Fibroblast of lung (primary cell): ENCODE measurements at places on chromosomes 4 and X.
A peak's percentile ranks its signal among the peaks of the same experiment; 100 is the strongest.

GRCh38 chr4:84809946-84810345, 156.5 kb downstream of the WDFY3 start:
- peak; percentile 42 for DNase-seq

GRCh38 chr4:743463-744211, 38.0 kb downstream of the PCGF3 start:
- DNase-seq, result peak; percentile 45

DNA sequence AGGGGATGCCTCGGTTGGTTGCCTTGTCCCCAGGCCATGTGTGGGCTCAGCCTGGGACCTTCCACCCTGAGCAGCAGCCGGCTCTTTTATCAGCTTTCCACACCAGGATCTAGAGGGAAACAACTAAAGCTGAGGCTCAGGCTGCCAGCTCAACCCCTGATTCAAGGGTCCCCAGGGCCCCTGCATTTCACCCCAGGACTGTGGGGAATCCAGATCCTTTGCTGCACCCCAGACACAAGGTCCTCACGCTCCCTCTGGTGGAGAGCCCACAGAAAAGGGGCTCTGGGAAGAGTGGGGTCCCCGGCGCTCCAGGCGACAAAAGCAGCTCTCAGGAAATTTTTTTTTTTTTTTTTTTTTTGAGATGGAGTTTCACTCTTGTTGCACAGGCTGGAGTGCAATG, 64.3 kb downstream of the ZFYVE28 start:
- DNase-seq, result peak; percentile 27

DNA sequence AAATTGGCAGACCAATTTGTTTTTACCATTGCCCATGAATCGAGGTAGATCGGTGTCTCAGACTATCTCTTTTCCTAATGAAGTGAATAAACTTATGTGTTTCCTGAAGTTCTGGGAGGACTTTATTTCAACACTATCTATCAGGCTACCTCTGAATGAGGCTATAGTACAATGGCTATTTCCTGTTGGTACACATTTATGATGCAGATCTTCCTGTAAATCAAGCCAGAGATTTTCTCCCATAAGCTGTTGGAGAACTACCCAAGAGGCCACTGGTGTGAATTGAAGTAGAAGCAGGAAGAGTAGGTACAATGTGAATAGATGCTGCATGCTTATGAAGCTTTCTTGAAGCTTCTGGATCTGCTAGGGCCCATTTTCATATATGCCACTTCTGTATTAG, 16.0 kb downstream of the TXK start:
- DNase-seq, result no peak

- DNase-seq, result peak; percentile 55
These were observed 129.5 kb downstream of the LARP7 start for GRCh38 chr4:112766422-112766821.

- DNase-seq, result no peak
These were observed 125.0 kb downstream of the THOC2 start for GRCh38 chrX:123607806-123608205.

DNA sequence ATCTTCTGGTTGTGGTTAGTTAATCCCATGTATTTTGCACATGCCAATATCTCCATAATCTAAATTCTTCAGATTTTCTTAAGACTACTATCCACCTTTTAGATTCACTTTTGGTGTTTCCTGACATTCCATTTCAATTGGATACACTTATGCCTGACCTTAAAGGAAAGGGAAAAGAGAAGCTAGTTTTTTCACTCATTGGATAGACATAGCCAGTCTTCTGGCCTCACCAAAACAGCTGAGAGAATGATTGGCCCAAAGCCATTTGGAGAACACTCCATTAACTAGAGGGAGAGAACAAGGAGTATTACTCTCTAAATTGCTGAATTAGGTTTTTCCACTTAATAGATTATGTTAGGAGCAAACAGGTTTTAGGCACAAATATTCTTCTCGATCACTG, 4.0 kb downstream of the PRPS1 start:
- DNase-seq, result no peak

GRCh38 chr4:116923389-116923788, 162.0 kb downstream of the TRAM1L1 start:
- DNase-seq, result no peak

DNA sequence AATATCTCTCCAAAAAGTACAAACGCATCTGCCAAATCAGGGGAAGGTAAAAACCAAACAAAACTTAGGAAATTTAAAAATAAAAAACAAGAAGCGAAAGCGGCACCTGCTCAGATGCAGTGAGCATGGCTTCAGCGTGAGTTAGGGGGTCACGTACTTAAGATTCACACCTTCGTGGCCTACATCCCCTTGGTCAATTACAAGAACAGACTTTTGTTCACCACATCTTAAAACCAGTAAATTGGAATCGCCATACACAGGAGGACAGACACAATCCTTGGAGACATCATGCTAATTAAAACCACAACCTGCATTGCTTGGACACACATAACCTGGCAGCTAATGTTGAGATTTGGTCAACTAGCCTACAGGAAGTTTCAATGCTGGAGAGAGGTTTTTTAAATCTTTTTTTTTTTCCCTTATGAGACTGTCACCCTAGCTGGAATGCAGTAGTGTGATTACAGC, 12.5 kb upstream of the SEL1L3 start:
- no peak for DNase-seq

DNA sequence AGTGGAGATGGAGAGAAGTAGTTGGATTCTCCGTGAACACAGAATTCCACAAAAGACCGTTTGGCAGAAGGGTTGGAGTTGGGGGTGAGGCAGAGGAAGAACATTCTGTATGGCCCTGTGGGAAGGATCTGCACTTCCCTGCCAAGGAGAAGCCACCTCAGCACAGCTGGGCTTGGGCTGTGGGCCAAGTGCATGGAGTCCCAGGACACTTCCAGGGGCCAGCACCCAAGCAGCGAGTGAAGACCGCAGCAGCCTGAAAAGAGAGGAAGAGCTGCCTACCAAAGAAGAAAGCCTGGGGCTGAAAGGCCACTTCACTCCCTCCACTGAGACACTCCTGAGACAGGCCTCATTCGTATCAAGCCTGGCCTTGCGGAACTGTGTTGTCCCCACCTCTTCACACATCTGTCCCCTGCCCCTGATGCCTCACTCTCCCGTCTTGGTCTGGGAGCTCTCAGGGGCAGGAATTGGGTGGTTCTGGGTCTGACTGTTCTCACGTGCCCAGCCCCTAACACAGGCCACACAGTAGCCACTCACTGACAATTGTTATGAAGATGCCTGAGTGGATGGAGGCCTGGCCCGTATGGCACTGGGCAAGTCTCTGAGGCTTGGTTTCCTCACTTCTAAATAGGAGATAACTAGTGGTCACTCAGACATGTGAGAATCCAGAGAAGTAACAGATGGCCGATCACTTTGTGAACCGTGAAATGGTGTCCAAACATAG, 3.3 kb upstream of the AWAT2 start:
- DNase-seq, result no peak

- DNase-seq, result no peak
These were observed 151.7 kb upstream of the CXCL13 start for GRCh38 chr4:77453911-77454310.

GRCh38 chrX:120238933-120239332, 11.7 kb upstream of the ZBTB33 start:
- DNase-seq, result no peak

DNA sequence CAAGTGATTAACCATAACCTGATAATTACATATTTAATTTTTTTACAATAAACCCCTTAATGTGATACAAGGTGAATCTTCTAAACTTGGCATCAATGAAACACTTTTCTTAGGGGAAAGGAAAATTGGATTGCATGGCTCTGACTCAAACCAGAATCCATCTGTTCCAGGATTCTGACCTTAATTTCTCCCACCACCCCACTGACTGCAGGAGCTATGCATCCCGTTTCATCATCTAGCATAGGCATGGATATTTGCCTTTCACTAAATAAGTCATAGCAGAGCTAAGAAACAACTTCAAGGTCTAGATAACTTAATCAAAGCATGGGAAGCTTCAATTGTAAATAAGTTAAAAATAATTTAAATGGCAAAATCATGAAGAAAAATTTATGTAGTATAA, 156.3 kb downstream of the BTC start:
- DNase-seq, result peak; percentile 91

DNA sequence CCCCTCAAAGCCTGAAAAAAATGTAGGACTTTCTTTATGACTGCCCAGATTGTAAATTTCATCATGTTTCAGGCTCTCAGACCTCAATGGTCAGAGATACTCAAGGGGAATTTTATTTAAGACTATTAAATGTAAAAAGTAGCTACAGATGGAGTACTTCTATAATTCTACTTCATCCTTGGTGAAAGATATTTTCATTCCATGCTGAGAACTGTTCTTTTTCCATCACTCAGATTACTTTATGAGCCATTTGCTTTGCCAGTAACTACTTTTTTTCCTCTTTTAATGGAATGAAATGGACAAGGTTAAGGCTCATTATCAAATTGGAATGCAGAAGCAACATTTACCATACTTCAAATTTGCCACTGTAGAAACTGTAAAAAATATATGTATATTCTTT, 38.0 kb upstream of the PLS3 start:
- DNase-seq, result no peak

DNA sequence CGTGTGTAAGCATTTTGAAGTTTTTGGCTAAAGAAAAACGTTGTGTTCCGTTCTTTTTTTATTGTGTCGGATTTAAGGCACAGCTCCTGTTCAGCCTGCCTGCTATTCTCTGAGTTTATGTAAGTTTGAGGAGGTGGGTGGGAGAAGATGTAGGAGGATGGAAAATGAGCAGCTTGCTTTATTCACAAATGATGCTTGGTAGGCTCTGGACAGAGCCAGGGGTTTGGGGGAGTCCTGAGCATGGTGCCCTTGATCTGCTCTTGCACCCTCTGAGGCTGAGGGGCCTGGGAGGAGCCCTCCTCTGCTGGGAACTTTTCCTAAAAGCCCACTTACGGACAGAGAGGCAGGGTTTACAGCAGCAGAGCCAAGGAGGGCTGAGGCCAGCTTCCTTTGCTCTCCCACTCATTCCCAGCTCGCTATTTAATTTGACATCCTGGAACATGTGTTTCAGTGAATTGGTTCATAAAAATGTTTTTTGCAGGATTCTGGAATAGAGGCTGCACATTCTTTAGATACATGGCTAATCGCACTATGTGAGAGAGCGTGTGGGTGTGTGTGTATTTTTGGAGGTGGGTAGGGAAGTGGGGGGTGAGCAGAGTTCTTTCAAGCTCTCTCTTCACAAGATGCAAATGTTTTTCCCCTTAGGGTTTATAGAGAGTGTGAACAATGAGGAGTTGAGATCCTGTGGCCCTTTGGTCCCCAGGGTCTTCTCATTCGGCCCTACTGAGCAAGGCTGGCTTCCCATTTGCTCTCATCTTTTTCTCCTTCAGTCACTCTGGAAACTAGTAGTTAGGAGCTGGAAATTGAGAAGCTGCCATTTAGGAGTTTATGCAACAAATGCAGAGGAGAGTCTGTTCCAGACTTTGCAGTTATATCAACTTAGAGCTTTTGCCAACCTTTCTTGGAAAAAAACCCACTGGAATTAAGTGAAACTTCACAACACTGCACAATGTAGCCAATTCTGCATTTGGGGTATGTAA, 32.1 kb downstream of the TMEM131L start:
- peak; percentile 88 for DNase-seq

GRCh38 chrX:138034136-138034535, 468.2 kb downstream of the ZIC3 start:
- no peak for DNase-seq

DNA sequence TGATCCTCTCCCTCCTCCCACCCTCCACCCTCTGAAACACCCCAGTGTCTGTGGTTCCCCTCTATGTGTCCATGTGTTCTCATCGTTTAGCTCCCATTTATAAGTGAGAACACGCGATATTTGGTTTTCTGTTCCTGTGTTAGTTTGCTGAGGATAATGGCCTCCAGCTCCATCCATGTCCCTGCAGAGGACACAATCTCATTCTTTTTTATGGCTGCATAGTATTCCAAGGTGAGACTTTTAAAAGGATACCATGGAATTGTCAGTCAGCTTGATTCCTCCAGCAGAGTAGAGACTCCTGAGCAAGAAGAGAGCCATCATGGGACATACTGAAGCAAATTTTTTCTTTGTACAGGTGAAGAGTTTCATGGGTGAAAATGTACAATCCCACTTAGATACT, 38.8 kb upstream of the MTM1 start:
- DNase-seq, result no peak

DNA sequence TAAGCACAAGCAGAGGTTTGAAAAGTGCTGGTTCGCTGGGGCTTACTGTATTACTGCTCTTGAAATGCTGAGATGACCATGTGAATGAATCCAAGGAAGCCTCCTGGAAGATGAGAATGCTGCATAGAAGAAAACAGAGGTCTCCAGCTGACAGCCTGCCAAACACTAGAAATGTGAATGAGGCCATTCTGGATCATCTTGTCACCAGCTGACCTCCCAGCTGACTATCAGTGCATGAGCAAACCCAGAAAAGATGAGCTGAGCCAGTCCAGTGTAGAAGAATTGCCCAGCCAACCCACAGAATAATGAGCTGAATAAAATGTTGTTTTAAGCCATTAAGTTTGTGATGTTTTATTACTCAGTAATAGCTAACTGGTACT, 49.1 kb upstream of the DYNLT3 start:
- DNase-seq, result no peak

- no peak for DNase-seq
These were observed 21.8 kb upstream of the PIN4 start for GRCh38 chrX:72159769-72160168.
